ENCODE measurements at places on chromosomes 7 and 10.

DNA sequence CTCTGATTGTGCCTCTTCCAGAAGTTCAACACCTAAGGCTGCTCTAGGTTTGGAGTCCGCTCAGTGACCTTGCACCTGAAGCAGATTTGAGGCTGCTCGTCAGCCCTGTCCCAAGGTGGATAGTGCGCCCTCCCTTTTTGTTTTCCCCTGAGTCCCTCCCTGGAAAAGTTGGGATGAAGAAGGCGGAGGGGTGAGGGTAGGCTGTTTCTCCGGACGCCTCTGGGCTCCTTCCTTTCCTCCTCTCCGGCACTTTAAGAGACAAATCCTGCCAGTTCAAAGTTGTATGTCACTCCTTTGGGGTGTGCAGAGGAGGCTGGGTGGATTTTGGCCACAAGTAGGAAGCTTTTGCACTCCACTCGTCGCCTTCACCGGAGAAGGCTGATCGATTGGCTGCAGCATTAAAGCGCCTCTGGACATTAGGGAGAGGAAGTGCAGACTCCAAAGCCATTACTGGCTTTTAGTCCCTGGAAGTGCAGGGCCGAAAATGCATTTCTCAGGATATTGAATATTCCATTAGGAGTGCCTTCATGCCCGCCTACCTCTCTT, 81.9 kb upstream of the PRKG1 start:
- DNase-seq = no peak

DNA sequence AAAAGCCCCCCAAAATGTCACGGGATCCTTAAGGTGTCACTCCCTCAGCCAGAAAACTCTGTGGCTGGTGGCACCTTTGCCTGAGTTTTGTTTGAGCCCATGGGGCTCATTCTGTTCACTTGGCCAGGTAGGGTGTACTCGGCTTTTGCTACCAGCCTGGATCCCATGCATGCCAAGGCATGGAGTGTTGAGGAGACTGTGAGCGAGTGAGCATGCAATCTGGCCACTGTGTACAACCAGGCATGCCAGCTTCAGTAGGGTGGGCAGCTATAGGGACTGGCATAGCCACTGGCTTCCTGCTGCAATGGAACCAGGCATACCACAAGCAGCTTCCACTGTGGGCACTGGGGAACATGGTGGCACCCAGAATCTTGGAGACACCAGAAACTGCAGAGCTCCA, 436.0 kb upstream of the GRM3 start:
- no peak for DNase-seq

DNA sequence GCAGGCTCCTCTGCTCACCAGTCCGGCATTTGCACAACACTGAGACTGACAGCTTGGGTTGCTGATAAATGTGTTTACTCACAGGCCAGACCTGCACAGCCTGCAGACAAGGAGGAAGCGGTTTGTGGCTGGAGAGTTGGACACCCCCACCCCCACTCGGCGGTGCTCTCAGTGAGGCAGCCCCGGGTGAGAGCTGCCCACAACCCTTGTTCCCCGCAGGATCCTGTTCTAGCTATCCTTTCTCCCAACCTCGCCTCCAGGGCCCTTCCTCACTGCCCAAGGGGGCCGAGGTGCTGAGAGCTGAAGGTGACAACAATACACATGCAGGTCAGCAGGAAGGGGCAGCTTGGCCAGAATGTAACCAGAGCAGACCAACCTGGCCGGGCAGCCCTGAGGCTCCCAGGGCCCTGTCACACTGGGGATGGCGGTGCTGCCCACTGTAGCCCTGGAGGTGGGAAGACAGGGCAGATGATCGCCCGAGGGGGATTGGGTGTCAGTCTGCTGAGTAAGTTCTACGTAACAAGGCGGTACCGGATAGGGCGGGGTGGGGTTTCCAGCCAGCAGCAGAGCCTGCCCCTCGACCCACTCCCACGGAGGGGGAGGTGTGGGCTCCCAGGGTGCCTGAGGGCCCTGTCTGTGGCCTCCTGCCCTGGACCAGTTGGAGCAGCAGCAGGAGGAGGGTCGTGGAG, 2.1 kb upstream of the ADAM8 start:
- peak; percentile 90 for DNase-seq

DNA sequence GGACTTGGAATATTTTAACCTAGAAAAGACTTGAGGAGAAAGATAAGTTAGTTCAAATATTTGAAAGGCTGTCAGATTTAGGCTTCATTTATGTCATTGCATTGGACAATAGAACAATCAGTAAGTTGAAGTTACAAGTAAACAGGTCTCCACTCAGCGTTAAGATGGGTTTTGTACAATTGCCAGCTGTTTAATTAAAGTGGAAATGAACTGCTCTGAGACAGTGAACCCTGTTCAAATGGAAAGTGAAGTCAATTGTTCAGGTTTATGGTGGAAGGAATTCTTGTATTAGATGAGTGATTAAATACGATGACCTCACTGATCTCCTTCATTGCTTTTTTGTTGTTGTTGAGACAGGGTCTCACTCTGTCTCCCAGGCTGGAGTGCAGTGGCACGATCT, 151.7 kb downstream of the PLXDC2 start:
- no peak for DNase-seq

DNA sequence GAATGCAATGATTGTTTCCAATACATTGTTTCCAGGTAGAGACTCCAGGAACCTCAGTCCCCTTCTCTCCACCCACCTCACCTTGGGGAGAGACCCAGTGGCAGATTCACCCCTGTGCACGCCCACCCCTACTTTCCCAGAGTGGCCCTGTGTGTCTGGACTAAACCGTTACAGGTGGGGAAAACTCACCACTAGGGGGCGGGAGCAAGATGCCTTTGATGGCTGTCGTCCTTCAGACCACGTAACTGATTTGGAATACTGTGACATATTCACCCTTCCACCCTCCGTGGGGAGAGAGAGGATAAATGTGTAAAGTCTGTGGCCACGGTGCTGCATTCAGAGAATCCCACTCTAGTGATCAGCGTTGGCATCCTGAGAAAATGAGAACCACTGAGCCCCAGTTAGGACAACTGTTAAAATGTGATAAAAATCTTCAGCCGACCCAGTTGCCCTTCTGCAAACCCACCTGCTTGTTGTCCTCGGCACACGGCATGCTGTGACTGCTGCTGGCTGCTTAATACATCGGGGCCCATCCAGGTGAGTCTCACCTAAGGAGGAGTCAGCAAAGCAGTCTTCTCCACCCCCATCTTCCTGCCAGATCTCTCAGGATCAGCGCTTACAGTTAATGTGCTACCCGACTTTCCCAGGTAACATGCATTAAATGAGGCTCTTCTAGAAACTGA, 41.5 kb upstream of the NMT2 start:
- DNase-seq = peak; percentile 73

GRCh38 chr7:1641661-1642260, 28.3 kb upstream of the ELFN1 start:
- no peak for DNase-seq

DNA sequence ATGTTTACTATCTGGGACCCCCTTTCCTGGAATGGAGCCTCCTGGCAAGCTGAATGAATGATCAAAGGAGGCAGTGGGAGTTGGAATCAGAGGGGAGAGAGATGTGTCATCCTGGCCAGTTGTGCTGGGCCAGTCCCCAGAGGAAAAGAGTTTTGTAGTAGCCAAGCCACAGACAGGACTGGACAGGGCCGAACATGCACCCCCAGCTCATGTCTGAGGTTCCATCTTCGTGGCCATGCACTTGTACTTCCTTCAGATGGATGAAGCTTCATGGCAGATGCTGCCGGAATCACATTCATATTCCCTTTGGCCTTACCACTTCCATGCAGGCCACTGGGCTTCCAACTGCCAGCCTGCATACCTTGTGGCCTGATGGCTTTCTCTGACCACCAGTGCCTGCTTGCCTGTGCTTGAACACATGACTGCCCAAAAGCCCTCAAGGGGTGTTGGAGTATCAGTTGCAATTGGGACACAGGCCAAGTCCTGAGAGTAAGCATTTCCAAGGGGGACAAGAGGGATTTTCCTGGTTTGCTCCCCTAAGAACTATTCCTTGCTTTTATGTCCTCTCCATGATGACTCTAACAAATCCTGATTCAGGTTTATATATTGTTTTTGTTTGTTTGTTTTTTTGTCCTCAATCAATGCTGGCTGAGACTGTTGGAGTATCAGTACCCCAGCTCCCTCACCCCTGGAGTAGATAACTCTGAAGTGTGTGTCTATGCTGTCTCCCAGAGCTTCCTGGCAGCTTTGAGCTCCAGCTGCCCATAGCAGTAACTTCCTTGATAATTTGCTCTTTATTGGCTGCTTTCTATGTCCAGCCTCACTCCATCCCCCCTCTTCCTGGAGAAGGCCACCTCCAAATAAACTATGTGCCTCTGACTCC, 63.6 kb downstream of the TMEM130 start:
- no peak for DNase-seq

- no peak for DNase-seq
Measured at GRCh38 chr7:13540429-13540828, 449.0 kb downstream of the ETV1 start.

- no peak for DNase-seq
Measured at GRCh38 chr10:78339251-78339650, 305.6 kb downstream of the RPS24 start.

DNA sequence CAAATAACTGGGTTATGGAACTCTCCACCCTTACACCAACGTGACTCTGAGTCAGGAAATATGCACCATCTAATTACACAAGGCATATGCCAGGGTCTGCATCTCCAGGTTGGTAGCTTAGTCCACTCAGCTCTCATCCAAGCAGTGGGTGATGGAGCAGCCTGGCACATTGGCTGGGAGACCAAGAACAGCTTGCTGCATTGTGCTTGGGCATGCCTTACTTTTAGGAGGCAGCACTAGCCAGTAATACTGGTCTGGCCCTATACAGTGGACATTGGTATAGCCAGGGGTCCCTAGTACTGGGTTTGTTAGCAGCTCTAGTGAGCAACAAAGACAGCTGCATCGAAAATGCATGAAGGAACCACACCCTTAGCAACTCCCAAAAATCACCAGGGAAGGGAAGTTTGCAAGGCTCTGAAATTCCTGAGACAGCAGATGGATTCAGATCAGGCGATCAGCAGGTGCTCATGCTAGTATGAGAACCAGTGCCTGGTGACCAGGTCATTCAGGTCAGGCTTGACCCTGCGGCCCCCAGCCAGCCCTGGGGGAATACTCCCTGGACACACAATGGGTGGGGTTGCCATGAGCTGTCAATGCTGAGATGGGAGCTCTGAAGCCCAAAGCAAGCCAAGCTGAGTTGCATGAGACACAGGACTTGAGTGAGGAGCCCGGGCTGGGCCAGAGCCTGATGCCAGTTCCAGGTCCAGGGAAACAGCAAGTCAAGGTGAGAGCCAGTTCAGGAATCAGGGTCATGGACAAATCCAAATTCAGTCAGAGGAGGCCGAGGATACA, 217.9 kb upstream of the ZMIZ1 start:
- no peak for DNase-seq

DNA sequence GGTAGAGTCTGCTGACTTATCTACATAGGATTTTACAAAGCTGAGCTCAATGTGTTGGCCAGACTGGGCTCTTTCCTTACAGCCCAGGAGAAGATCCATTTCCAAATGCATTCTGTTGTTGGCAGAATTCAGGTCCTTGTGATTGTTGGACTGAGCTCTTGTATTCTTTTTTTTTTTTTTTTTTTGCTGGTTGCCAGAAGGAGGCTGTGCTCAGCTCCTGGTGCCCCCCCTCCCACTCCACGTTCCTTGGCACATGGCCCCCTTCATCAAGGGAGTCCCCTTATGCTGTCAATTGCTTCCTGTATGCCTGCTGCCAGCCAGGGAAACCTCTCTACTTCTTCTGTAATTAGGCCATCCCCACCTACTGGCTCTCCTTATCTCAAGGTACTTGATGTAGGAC, 518.1 kb upstream of the AKR1E2 start:
- no peak for DNase-seq

DNA sequence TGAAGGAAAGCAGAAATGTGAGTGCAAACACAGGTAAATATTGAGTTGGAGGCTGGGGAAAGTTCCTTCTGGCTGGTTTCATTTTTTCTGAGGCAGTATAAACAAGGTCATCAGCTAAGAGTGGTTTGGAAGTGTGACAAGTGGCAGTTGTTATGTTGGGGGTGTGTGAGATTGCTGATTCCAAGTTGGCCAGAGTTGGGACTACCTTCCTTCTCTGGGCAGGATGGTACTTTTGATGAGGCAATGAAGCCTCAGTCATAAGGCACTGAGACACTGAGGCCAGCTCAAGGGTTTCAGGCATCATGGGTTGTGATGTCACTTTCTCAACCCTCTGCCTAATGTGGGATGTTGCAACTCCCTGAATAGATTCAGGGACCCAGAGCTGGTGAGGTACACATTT, 8.2 kb upstream of the PTTG1IP2 start:
- no peak for DNase-seq

GRCh38 chr10:27643301-27643700, 102.3 kb downstream of the MKX start:
- no peak for DNase-seq

- peak; percentile 93 for DNase-seq
Measured at GRCh38 chr7:150448789-150449147, 1.7 kb upstream of the GIMAP8 start.

- DNase-seq = no peak
Measured at GRCh38 chr7:104963991-104964385, 50.0 kb upstream of the KMT2E start.

DNA sequence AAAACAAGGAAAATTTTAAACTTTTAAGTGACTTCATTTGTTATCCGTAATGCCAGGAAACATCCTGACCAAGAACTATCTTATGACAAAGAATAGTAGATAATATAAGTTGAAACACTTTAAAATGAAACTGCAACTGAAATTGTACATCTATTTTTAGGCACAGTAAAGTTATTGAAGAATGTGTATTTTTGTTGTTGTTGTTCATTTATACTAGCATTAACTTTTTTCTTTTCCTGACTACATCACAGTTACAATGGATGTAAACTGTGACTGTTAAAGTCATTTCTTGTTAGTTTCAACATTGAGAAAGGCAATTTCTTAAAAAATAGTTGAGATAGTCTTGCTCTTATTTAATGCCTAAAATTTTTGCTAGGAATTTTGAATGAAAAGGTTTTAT, 2.6 kb downstream of the CPED1 start:
- DNase-seq = no peak

- DNase-seq = peak; percentile 75
Measured at GRCh38 chr7:98788966-98789365, 80.8 kb downstream of the TMEM130 start.

DNA sequence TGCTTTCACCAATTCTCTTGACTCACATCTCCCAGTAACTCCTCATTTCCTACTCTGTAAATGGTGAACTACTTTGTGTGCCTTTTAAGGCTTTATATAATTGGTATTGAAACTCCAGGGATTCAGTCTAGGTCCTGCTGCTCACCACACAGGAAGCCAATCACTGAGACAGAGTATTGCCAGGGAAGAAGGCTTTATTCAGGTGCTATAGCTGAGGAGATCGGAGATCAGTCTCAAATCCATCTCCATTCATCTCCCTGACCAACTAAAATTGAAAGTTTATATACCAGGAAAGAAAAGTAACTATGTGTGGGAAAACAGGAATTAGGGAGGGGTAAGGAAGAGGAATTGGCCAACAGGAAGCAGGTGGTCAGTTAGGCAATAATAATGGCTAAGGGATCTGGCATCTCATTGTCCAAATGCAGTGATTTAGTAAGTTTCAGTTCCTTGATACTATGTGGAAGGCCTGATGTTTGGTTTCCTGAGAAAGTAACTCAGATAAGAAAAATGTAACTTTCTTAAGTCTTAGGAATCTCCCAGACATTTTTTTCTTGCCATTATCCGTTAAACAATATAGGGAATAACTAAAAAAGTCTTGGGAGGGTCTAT, 10.2 kb upstream of the SDHAF3 start:
- DNase-seq = no peak
